ENCODE measurements at places on chromosomes 4 and X.

DNA sequence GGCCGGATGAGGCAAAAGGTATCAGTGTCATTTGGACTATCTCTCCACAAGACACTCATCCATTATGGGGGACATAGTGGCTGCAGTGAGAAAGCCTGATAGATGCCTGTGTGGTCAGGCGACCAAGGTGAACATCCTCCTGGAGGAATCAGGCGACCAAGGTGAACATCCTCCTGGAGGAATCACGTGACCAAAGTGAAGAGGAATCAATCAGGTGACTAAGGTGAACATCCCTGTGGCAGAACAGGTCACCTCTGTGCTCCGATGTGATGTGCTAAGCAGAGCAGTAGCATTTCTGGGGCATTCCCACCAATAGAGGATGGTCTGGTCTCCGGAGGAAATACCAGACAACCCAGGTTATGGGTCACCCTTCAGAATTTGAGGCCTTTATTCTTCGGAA lies 44.0 kb downstream of the RNF212 start:
- no peak for DNase-seq

- DNase-seq: no peak
These were observed 94.3 kb upstream of the FAM47B start for GRCh38 chrX:34848281-34848680.

DNA sequence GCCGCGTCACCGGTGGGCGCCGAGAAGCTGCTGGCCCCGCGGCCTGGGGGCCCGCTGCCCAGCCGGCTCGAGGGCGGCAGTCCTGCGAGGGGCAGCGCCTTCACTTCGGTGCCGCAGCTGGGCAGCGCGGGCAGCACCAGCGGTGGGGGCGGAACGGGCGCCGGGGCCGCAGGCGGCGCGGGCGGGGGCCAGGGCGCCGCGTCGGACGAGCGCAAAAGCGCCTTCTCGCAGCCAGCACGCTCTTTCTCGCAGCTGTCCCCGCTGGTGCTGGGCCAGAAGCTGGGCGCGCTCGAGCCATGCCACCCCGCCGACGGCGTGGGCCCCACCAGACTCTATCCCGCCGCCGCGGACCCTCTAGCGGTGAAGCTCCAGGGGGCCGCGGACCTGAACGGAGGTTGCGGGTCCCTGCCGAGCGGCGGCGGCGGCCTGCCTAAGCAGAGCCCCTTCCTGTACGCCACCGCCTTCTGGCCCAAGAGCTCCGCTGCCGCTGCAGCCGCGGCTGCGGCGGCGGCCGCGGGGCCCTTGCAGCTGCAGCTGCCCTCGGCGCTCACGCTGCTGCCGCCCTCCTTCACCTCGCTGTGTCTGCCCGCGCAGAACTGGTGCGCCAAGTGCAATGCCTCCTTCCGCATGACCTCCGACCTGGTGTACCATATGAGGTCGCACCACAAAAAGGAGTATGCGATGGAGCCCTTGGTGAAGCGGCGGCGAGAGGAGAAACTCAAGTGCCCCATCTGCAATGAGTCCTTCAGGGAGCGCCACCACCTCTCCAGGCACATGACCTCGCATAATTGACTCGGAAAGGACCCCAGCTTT lies 5.6 kb downstream of the PRDM8 start:
- DNase-seq: no peak

- no peak for DNase-seq
These were observed 40.7 kb upstream of the CD40LG start for GRCh38 chrX:136607236-136607635.

DNA sequence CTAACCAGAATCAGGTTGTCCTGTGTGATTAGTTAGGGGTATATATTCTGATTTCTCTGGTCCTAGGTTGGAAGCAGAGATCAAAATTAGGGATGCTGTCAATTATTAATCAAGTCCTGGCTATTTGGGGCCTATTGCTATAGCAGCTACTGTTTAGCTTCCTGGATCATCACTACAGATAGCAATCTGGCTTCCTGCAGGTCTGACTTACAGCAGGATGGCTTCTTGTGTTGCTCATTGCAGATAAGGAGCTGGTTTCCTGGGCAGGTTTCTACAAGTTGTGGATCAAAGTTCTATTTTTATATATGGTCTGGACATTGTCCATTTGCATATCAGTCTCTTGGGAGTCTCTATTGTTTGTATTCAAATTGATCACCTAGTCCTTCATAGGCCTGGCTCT lies 57.7 kb upstream of the C4orf54 start:
- DNase-seq: no peak

DNA sequence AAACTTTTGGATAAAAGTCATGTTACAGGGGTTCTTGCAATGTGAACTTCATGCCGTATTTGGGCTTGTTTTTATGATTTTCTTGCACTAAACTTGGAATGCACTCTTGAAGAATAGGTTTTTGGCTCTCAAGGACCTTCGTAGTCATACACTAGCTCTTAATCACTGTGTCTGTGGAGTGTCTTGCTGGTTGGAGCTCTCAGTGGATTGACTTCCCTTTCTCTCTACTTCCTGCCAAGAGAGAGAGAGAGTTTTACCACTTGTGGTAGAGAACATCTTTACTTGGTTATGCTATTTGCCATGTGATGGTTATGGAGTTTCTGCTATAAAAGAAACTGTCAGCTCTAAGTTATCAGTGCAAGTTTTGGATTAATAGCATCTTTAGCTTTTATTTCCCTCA lies 112.4 kb downstream of the BMPR1B start:
- DNase-seq: no peak

- no peak for DNase-seq
These were observed 61.0 kb downstream of the ZCCHC12 start for GRCh38 chrX:118884552-118885138.

DNA sequence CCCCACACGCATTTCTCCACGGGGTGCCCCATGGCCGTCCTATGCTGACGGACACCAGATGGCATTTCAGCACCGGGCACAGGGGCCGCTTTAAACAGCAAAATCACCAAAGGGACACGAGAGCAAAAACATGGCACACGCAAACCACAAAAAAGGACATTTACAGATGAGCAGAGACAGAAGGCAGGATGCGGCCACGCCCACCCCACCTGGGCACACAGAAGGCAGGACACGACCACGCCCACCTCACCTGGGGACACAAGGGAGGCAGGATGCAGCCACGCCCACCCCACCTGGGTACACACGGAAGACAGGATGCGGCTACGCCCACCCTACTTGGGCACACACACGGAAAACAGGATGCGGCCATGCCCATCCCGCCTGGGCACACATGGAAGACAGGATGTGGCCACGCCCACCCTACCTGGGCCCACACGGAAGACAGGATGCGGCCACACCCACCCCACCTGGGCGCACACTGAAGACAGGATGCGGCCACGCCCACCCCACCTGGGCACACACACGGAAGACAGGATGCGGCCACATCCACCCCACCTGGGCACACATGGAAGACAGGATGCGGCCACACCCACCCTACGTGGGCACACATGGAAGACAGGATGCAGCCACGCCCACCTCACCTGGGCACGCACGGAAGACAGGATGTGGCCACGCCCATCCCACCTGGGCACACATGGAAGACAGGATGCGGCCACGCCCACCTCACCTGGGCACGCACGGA lies 69.1 kb downstream of the FAM53A start:
- no peak for DNase-seq

- DNase-seq: no peak
These were observed 20.9 kb downstream of the CSF2RA start for GRCh38 chrX:1289535-1289934.

- no peak for DNase-seq
These were observed 5.2 kb downstream of the TMEM164 start for GRCh38 chrX:110008011-110008635.

GRCh38 chr4:187618701-187619281 lies 376.8 kb upstream of the ZFP42 start:
- no peak for DNase-seq

DNA sequence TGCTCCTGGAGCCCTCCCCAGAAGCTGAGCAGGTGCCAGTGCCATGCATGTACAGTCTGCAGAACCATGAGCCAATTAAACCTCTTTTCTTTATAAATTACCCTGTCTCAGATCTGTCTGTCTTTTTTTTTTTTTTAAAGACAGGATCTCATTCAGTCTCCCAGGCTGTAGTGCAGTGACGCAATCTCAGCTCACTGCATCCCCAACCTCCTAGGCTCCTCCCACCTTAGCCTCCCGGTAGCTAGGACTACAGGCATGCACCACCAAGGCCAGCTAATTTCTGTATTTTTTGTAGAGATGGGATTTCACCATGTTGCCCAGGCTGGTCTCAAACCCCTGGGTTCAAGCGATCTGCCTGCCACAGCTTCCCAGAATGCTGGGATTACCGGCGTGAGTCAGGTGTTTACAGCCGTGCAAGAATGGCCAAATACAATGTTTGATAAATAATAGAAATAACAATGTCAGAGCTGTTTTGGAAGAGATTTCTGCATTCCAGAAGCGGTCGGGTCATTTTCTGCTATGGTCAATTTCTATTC lies 68.8 kb downstream of the SLC2A9 start:
- no peak for DNase-seq

- no peak for DNase-seq
These were observed 163.2 kb downstream of the PRKX start for GRCh38 chrX:3550160-3550751.

- no peak for DNase-seq
These were observed 107.4 kb downstream of the MAML3 start for GRCh38 chr4:140046543-140046942.

DNA sequence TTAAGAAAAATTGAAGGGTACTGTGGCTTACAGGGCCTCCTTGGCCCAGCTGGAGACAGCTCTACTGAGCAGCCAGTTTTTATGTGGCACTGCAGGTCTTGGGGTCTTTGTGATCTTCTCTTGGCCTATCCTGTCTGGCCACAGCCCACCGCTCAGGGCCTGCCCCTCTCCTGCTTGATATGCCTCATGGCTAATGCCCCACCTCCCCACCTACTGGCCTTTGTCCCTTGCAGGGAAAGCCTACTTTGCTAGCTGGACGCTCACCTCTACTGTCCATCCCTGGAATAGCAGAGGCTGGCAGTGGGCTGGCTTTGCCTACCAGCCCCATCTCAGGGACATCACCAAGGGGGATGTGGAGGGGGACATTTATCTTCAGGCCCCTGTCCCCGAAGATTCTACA lies 134.1 kb downstream of the PJA1 start:
- no peak for DNase-seq

GRCh38 chr4:13905543-13905942 lies 278.0 kb upstream of the BOD1L1 start:
- no peak for DNase-seq

- DNase-seq: peak; percentile 2
These were observed 7.2 kb upstream of the MAGIX start for GRCh38 chrX:49155243-49155899.

GRCh38 chr4:118969359-118969758 lies 80.7 kb downstream of the SYNPO2 start:
- no peak for DNase-seq

GRCh38 chr4:106358899-106359298 lies 9.7 kb downstream of the GIMD1 start:
- no peak for DNase-seq

DNA sequence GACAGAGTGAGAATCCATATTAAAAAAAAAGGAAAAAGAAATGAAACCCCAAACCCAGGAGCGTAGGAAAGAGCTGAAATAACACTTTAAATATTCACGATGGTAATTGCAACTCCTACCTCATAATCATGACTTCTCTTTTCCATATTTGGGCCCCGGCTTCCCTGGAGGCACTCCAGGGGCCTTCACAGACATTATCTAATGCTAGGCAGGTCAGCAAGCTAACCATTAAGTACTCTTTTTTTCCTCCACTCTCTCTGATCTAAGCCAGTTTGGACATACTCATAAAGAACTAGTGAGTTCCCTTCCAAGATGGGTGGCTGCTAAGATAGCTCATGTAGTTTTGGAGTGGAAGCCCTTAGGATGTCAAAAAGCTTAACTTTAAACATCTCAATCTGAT lies 83.2 kb downstream of the SH3KBP1 start:
- no peak for DNase-seq

DNA sequence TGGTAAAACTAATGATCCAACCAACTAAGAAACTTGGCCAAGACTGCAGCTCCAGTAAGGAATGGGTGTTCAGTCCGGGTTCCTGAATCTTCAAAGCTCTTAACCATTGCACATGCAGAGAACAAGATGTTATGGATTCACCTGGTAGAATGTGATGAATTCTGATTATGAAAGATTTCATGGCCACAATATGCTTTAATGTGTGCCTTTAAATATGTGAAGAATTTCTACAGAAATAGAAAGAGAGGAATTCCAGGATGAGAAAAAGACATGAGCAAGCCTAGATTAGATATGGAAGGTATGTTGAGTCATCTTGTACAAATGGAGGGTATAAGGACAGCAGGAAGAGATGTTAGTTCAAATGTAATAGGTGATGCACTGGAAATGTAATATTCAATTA lies 472.2 kb upstream of the TENM3 start:
- no peak for DNase-seq

- no peak for DNase-seq
These were observed 2.2 kb downstream of the GRID2 start for GRCh38 chr4:92305878-92306520.

GRCh38 chr4:52914051-52914605 lies 52.0 kb downstream of the RASL11B start:
- no peak for DNase-seq

DNA sequence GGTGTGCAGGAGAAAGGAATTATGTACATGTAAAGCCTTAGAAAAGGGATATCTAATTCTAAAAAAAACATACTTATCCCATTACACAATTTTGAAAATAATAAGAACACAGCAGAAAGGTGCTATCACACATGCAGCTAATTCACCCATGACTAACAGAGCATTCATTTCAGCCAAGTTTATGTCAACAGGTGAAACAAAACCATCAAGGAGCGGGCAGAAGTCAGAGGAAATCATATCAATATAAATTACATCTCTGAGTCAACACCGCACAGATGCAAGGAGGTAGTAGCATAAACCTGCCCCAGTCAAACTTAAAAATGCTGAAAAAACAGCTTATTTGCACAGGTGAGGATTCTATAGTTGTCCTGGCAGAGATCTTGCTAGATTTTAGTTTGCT lies 197.9 kb downstream of the PRDM5 start:
- no peak for DNase-seq

GRCh38 chr4:107757864-107758476 lies 37.9 kb upstream of the PAPSS1 start:
- DNase-seq: no peak

DNA sequence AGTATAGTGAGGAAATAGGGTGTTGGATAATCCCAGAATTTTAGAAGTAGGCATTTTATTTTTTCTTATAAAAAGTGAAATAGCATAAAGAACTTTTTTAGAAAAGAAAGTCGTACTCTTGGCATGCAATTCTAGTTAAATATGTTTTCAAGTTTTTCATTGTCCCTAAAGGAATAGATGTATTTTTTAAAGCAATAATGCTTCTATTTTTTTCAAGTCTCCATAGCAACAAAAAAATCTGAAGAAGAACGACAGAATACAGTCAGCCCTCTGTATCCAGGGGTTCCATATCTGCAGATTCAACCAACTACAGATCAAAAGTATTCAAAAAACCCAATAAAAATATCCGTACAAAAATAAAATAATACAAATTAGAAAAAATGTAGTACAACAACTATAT lies 538.2 kb downstream of the GLUD2 start:
- no peak for DNase-seq

DNA sequence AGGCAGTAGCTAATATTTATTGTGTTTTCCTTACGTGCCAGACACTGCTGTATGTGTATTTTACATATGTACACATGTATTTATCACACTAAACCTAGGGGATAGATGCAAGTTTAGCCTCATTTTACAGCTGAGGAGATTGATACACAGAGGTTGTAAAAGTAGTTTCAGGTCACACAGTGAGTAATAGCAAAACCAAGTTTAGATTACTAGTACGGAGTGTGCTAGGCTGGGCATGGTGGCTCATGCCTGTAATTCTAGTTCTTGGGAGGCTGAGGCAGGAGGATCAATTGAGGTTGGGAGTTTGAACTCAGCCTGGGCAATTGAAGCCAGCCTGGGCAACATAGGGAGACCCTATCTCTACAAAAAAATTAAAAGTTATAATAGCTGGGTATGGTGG lies 701.1 kb upstream of the ATOH1 start:
- DNase-seq: no peak

All from substantia nigra (tissue), 51 donors.